ENCODE measurements at places on chromosomes 3 and 15.
A peak's percentile ranks its signal among the peaks of the same experiment; 100 is the strongest.

DNA sequence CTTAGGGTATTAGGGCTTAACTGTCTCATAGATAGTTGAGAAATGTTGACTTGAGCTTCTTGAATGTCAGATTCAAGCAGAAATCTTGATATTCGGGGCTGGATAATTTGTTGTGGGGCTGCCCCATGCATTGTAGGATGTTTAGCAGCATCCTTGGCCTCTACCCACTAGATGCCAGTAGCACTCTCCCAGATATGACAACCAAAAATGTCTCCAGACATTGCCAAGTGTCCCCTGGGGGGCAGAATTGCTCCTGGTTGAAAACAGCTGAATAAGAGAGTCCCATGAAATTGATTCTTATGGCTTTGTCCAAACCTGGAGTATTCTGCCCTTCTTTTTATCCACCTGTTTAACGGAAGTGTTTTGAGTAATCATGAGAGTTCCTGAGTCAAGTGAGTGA is 15.9 kb upstream of the LCMT2 start:
- DNase-seq, result peak; percentile 44

DNA sequence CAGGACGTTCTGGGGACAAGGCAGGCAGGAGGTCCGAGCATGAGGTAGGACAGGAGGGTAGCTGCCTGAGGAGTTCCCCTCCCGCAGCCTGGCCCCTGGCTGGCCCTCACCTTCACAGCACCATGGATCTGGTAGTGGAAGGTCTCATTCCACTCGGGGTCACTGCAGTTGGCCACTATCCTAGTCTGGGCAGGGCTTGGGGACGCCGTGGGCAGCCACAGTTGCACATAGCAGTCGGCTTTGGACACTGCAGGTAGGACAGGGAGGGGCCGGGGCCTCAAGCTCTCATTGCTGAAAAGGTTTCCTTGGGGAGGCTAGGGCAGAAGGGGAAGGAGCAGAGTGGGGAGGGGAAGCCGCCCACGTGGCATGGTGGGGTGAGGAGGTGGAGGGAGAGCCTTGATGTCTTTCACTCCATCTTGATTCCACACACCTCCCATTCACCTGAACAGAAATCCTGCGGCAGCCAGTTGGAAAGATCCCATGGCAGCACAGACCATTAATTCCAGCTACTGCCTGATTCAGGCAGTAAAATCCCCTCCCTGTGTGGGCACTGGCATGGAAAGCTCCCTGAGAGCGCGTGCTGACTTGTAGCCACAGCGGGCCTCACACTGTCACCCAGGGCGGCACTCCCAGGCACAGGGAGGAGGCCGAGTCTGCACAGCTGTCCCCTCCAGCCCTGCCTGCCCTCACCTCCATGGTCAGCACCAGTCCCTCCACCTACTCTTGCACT is 2.1 kb downstream of the PLA2G4F start:
- DNase-seq, result no peak

- no peak for DNase-seq
These were observed 281.8 kb upstream of the TRIM42 start for GRCh38 chr3:140396110-140396509.

GRCh38 chr15:38068626-38069391 is 134.4 kb downstream of the TMCO5A start:
- peak; percentile 65 for DNase-seq

GRCh38 chr3:127556565-127556964 is 34.0 kb downstream of the TPRA1 start:
- no peak for DNase-seq

- DNase-seq, result no peak
These were observed 5.8 kb downstream of the PDHB start for GRCh38 chr3:58427661-58428361.

- no peak for DNase-seq
These were observed 11.1 kb downstream of the RAP2B start for GRCh38 chr3:153172796-153173757.
